ENCODE measurements at places on chromosomes 1 and 21.

GRCh38 chr1:111471012-111471411, 2.8 kb upstream of the C1orf162 start:
- DNase-seq, result peak; percentile 87

DNA sequence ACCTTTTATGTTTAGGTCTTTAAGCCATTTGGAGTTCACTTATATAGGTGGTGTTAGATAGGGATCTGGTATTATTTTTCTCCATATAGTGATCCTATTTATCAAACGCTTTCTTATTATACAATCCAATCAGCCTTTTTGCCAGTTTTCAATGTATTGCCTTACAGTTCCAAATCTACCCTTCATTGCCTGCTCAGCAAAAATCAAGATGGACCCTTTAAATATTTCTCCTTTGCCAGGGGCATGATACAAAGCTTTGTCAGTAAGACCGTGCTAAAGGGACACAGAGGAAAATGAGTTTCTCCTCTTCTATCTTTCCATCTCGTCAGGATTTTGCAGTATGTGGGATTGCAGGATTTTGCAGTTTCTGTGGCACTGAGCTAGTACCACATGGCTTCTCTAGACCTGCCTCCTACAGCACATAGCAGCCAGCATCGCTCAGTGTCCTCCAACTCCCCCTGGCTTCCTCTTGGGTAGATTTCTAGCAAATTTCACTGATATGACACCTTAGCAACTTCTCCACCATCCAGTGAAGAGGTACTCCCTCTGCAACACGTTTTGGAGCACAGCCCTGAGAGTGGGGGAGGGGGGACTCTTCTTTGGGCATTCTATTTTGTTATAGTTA, 22.5 kb upstream of the CAP1 start:
- no peak for DNase-seq

DNA sequence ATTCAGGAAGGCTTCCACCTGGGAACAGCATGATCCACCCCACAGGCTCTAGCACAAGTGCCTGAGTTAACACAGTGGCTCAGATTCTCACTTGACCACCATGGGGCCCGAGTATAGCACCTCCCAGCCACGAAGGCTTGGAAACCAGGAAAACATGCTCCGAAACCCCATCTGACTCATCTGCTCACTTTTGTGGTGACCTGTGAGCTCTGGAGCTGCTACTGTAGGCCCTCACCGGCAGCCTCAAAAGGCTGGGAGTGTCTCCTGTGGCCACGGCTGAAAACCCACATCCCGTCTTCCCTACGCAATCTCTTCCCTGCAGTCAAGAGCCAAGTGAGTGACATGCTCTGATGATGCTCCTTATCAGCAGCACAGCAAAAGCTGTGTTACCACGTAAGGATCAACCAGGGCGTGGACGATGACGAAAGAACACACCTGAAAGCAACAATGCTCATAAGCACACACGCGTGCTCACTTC, 81.4 kb downstream of the TGFBR3 start:
- peak; percentile 90 for DNase-seq

GRCh38 chr1:173333581-173333980, 126.5 kb upstream of the TNFSF4 start:
- no peak for DNase-seq

DNA sequence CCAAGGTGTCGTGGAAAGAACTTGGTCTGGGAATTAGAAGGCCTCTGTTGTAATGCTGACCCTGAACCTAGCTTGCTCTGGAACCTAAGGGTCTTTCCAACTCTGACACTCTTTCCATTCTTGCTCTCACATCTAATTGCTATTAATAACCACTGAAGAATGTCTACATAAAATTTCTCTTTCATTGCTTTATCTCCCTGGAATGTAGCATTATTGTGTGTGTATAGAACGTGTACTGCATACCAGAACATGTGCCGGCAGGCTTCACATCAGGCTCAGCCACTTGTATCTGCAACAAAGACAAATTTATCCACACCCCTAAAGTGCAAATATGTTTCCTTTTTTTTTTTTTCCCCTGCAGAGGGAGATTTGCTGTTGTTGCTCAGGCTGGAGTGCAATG, 13.9 kb upstream of the LAX1 start:
- DNase-seq, result no peak

DNA sequence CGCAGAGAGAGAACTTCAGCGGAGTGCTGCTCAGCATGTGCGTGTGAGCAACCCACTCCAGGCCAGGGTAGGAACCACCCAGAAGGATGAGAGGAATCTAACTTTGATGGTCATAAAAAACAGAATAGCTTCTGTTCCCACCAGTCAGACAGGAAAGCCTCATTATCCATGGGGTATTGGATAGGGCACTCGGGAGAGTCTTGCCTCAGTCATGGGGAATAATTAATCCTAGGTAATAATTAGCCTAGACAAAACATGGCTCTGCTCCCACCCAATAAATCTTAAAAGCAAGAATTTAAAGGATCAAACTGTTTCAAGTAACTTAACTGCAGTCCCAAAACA, 35.3 kb downstream of the LDLRAD1 start:
- no peak for DNase-seq

DNA sequence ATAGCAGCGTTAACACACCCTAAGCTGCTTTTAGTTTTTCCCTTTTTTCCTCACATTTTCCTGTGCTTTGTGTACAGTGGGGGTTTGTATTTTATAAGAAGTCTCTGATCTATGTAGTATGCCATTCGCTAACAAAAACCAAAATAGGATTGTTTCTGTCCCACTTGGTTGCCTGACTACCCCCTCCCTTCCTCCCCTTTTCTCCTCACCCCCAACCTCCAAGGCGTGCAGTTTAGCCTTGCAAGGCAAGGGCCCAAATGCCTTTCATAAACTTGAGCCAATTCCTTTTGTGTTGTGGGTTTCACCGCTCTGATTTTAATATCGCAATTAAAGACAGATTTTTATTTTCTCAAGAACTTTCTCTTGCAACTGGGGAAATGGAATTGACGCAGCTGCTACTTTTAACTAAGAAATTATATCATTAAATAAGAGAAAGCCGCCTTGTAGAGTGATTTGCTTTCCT, 276.9 kb downstream of the TM2D1 start:
- DNase-seq, result no peak

GRCh38 chr1:151047591-151047924, at the start of gene C1orf56:
Gene C1orf56 (plus strand): TSS chr1:151047751. CDS start chr1:151047848, 97 bp downstream.
- peak; percentile 69 for DNase-seq

DNA sequence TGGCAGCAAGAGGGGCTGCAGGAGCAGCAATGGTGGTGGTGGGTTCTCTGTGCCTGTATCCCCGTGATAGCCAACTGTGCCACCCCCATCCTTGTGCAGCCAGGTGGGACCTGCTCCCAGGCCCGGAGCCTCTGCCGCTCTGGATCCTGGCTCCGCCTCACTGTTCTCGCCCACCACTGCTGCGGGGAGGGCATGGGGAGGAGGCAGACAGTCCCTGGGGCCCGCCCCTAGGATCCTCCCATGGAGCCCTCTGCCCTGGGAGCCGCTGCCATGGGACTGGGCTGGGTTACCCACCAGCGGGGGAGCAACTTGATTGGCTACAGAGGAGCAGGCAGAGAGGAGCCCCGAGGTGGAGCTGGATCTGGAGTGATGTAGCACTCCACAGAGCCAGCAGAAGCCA, 31.6 kb downstream of the CD1D start:
- no peak for DNase-seq

DNA sequence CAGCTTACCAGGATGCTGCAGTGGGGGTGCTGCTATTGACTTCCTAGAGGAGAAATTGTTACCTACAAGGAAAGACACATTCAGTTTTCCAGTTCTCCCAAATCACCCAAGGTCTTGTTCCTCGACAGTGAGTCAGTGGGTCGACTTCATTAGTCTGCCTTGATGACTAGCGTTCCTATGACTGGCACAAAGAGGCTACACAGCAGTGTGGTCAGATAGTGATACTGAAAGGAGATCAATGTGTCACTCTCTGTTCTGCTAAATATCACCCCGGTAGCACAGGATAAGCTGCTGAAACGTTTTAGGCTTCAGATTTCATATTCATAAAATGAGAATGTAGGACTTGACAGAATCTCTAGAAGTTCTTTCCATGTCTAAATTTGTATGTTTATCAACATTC, 357.4 kb downstream of the LMX1A start:
- DNase-seq, result no peak

GRCh38 chr1:203440771-203441170, 34.8 kb upstream of the PRELP start:
- DNase-seq, result no peak

DNA sequence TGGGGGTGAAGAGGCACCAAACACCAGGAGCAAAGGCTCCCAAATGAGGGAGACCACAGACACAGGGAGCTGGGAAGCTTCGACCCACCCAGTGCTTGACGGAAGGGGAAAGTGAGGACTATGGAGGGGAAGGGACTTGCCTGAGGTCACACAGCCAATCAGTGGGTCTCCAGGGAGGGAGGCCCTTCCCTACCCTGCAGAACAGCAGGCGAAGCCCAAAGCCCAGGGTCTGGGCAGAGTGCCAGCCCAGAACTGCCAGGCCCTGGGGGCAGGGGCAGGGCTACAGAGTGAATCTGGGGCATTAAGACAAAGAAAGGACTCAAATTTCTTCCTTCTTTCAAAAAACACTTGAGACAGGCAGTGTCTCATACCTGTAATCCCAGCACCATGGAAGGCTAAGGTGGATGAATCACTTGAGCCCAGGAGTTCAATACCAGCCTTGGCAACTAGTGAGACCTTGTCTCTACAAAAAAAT, 45.5 kb upstream of the ECE1 start:
- no peak for DNase-seq

- peak; percentile 74 for DNase-seq
These were observed 561 bp upstream of the COQ8A start for GRCh38 chr1:226939438-226940028.

DNA sequence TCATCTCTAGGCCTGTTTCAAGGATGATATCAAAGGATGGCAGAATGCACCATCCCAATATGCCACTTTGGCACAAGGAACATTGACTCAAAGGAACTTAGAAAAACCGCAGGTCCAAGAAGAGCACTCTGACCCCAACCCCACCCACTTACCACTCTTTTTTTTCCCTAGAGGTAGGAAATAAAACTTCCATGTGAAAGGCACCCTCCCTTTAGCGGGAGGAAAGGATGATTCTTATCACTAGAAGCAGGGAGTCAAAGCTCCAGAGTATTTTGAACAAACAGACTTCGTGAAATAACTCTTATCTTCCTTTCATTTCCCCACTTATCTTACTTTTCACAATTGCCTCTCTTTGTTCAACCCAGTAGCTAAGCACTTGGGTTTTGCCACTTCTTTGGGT, 22.2 kb downstream of the PSMG1 start:
- no peak for DNase-seq

GRCh38 chr1:20792196-20792595, 5.1 kb upstream of the HP1BP3 start:
- DNase-seq, result no peak

DNA sequence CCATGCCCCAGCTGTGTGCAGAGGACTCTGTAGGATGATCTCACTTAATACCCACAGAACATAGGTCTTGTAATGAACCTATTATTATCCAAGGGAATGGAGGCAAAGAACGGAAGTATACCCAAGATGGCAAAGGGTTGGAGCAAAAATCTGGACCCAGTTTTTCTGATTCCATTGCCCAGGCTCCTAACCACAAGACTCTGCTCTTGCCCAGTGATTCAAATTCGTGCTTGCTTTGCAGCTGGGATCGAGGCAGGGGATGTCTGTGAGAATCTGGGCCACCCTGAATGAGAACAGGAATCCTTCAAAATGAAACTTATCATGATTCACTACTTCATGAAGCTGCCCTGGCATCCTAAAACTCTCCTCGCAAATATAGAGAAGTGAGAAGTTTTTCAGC, 97.5 kb upstream of the KCNJ6 start:
- no peak for DNase-seq

DNA sequence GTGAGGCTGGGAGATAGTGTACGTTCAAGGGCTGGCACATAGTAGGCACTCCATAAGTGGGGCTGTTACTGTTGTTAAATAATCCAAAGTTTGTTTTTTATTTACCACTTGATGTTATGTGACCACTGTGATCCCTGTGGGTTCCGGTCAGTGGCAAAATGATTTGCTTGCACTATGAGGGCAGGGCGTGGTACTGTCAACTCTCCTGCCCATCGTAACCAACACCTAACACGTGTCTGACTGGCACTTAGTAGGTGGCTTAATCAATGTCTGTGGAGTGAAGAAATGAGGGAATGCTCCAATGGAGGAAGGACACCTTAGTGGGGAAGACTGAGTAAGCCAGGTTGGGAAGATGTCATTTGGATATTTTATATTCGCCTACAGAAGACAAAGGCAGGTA, 14.6 kb downstream of the ADORA1 start:
- DNase-seq, result no peak

DNA sequence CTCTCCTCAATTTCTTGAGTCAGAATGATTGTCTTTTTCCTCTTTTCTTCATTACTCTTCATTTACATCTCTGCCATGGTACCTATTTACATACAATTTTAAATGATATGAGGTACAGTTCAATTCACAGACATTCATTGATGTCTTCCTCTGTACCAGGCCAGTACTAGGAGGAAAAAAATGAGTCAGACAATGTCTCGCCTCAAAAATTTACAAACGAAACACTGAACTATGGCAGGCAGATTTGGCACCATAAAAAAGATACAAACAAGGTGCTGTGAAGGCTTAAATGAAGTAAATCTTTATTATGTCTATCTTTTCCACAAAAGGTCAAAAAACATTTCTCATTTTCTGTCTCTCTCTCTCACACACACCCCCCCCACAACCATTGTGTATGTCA, 71.0 kb downstream of the RGS13 start:
- no peak for DNase-seq

DNA sequence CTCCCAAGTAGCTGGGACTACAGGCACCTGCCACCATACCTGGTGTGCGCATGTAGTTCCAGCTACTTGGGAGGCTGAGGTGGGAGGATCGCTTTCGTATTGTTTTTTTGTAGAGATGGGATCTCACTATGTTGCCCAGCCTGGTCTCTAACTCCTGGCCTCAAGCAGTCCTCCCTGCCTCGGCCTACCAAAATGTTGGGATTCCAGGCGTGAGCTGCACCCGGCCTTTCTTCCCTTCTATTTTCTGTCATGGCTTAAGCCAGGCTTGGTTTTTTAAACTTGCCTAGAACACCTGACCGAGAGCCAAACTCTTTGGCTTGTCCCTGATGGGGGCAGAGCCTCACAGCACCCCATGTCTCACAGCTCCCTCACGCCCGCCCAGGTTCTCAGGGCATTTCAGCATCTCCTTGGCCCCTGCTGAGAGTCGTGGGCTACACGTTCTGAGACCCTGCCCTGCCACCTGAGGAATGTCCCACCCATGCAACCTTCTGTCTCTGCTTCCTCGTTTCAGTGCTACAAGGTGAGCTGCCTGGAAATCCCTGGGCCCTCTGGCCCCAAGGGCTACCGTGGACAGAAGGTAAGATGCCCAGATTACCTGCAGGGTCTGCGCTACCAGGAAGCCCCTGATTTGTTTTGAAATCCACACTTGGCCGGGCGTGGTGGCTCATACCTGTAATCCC, 15.7 kb downstream of the COL6A2 start:
- no peak for DNase-seq

Data from CD4-positive, alpha-beta T cell treated with Interleukin-17A for 1 hour (primary cell).